Naive thymus-derived CD8-positive, alpha-beta T cell (primary cell): ENCODE measurements at places on chromosomes 11 and 22. TPM values are rescaled to one million over a fixed set of nuclear protein-coding genes. Genes with fewer than 3 reads are reported as not detected.

DNA sequence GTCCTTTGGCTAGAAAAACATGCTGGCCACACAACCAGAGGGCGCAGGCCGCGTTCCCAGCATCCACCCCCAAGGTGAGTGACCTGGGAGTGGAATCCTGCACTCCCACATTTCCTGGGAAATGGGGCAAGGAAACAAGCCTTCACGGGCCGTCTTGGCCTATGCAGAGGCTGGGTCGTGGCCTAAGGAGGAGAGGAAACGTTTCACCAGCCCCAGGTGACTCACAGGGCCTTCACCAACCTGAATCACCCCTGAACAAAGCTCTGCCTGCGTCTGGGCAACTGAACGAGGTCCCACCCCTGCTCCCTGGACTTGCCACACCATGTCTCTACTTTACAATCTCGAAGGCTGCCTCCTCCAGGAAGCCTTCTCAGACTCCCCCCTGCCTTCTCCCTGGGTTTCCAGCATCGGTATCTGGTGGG lies 13.2 kb downstream of the MYH9 start:
- H3K36me3 ChIP-seq, result peaks cover 6% of the 10 kb centered on the region
- H3K27me3 ChIP-seq, result no peaks in the 10 kb centered on the region
- H3K4me3 ChIP-seq, result peak overlapping the region; percentile 96
- DNase-seq, result no peak

GRCh38 chr11:36151933-36152580 lies 137.2 kb downstream of the COMMD9 start:
- no peaks in the 10 kb centered on the region for H3K36me3 ChIP-seq
- H3K4me3 ChIP-seq, result no peak overlapping the region
- H3K27me3 ChIP-seq, result peaks cover 12% of the 10 kb centered on the region
- no peaks in the 10 kb centered on the region for H3K4me1 ChIP-seq
- H3K27ac ChIP-seq, result no peak overlapping the region
- DNase-seq, result no peak

PAK1 gene
- total RNA-seq, result 28.9 TPM

ALX4 gene
- not detected for total RNA-seq

MMP12 gene
- not detected for total RNA-seq
